ENCODE measurements at places on chromosomes 11 and 22.
A peak's percentile ranks its signal among the peaks of the same experiment; 100 is the strongest.

GRCh38 chr11:59226396-59226795 is 13.7 kb upstream of the MPEG1 start:
- DNase-seq: no peak

GRCh38 chr11:123590296-123590912 is 64.0 kb downstream of the SCN3B start:
- DNase-seq: no peak

GRCh38 chr11:125750629-125751028 is 4.5 kb downstream of the PATE1 start:
- DNase-seq: no peak

DNA sequence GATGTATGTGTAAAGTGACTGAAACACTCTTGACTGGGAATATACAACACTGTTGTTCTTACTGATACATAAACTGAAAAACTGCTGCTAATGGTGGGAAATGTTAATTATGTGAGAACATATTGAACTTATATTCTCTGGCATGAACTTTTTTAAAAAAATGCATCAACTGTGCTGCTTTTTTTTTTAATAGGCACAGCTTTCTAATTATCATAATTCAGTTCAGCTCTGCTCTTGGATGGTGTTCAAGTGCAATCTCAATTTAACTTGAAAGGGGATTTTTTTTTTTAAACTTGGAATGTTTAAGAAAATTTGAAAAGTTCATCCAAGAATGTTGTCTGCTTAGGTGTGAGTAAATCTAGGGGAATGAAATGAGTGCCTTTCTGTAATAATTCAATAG is 5.2 kb downstream of the TEAD1 start:
- DNase-seq: no peak

DNA sequence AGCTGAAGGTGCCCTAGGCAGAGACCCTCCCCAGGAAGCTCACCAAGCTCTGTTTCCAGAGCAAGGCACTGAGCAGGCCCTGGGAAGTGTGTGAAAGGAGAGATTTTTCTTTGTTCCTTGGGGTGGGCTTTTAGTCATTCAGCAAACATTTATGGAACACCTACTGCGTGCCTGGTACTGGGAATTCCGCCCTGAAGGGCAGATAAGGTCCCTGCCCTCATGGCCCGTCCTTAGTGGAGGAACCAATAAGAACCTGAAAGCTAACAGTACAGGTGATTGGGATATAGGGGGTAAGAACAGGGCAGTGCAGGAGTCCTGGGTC is 3.9 kb downstream of the TMEM134 start:
- DNase-seq: peak; percentile 31

- no peak for DNase-seq
Observed at GRCh38 chr11:2434008-2434407, 10.3 kb downstream of the TRPM5 start.

DNA sequence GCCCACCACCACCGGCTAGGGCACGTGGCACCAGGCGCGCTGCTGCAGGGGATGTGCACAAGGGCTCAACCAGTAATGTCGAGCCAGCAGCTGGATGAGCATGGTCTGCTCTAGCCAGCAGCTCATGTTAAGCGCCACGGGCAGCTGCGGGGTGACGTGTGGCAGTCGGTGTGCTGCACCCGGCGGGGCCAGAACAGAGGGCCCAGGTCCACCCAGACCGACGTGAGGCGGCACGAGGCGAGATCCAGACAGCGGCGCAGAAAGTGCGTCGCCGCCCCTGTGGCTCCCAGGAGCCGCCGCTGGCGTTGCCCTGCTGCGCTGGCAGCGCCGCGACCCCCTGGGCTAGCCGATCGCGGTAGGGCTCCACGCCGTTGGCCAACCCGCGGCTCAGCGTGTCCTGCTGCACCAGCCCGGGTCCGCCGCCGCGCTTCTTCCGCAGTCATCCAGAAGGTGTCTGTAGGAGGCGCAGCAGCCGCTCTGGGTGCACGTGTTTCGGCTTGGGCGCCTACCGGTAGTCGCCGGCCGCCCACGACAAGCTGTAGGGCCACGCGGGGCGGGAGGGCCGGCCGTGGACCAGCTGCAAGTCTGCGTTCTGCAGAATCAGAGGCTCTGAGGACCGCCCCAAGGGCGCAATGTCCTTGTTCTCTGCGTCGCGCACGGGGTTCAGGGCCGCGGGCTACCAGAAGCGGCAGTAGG is 4.6 kb upstream of the GALR3 start:
- DNase-seq: peak; percentile 66

- no peak for DNase-seq
Observed at GRCh38 chr11:127789927-127790326, 789.4 kb upstream of the KIRREL3 start.

DNA sequence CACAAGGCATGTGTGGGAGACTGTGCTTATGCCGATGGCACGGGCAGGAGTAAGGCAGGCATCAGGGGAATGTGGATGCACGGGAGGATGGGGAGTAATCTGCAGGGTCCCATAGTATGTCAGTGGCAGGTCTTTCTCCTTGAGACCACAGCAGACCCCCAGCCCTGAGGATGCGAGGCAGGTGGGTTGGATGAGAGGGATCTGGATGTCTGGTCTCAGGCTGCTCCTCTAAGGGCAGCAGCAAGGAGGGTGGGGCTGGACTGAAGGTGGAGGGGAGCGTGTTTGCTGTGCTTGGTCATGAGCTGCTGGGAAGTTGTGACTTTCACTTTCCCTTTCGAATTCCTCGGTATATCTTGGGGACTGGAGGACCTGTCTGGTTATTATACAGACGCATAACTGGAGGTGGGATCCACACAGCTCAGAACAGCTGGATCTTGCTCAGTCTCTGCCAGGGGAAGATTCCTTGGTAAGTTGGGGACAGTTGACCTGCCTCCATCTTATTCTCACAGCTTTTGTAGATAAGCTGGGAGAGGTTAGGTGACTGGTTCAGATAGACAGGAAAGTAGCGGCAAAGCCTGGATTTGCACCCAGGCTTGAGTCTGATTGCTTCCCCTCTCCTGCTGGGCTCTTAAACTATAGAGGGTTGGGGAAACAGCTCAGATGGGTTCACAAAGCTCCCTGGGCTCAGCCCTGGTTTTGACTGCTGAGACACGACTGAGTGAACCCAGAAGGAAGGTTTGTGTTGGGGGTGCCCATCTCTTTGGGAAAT is at the start of gene APOL1:
TSS of gene APOL1 (plus strand) at position 380 of the 769 bp plus-strand sequence. CDS start 1,823 bp downstream, outside the sequence.
- no peak for DNase-seq

DNA sequence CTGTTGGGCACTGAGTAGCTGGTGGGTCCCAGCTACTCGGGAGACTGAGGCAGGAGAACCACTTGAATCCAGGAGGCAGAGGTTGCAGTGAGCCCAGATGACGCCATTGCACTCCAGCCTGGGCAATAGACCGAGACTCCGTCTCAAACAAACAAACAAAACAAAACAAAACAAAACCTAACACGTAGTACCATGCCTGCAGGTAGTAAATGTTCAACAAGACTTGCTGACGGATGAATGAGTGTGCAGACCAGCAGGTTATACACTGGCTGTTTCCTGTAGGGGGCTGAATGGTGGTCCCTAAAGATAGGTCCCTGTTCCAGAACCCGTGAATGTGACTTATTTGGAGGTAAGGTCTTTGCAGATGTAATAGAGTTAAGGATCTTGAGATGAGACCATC is 12.8 kb upstream of the MRGPRD start:
- DNase-seq: no peak

- DNase-seq: no peak
Observed at GRCh38 chr11:83990160-83990733, 704.1 kb upstream of the CCDC90B start.

DNA sequence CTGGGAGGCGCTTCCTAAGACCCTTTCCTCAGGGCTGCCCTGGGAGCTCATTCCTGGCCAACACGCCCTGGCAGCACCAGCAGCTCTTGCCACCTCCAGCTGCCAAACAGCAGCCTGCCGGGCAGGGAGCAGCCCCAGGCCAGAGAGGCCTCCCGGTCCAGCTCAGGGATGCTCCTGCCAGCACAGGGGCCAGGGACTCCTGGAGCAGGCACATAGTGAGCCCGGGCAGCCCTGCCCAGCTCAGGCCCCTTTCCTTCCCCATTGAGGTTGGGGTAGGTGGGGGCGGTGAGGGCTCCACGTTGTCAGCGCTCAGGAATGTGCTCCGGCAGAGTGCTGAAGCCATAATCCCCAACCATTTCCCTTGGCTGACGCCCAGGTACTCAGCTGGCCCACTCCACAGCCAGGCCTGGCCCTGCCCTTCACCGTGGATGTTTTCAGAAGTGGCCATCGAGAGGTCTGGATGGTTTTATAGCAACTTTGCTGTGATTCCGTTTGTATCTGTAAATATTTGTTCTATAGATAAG is 7.6 kb downstream of the SLC39A13 start:
- no peak for DNase-seq

- DNase-seq: no peak
Observed at GRCh38 chr11:9790703-9791102, 126.8 kb downstream of the SWAP70 start.

DNA sequence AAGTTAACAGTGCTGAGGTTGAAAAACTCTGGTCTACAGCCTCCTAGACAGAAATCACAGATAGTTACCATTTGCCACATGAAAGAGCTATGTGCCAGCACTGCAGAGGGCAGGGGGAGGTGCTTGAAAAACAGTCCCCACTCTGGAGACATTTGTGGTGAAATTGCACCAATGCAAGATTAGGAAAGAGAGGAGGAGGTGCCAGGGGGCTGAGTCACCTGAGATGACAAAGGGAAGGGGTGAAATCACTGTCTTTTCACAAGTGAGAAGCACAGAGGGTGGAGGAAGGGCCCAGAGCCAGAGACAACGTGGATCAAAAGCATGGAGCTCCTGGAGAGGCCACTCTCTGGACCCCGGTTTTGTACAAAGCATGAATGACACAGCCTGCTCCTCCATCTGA is 196.3 kb downstream of the BUD13 start:
- DNase-seq: no peak

- DNase-seq: no peak
Observed at GRCh38 chr11:6260207-6260726, 629 bp downstream of the CCKBR start.

GRCh38 chr11:111148953-111149352 is 96.6 kb upstream of the POU2AF2 start:
- no peak for DNase-seq

DNA sequence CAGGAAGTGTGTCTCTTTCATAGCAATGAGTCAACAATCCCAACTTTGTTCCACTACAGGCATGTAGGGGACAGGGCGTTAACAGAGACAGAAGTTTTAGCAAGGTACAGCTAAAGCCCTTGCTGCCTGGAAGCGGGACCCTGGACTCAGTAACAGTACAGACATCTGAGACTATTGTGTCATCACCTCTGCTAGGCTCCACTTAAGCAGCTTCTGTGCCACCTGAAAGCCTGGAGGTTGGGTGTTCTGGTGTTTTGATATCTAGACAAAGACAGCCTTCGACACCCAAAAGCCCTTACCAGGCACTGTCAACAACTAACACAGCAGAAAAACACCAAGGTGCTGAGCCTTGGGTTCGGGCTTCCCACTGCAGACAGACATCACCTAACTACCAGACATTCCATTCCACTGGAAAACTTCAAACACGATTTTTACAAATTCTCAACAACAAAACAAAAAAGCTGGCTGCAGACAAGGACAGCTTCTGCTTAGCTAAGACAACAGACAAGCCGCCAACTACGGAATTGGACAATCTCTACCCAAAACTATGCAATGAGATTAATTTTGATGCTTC is 20.6 kb upstream of the CHST1 start:
- DNase-seq: no peak

DNA sequence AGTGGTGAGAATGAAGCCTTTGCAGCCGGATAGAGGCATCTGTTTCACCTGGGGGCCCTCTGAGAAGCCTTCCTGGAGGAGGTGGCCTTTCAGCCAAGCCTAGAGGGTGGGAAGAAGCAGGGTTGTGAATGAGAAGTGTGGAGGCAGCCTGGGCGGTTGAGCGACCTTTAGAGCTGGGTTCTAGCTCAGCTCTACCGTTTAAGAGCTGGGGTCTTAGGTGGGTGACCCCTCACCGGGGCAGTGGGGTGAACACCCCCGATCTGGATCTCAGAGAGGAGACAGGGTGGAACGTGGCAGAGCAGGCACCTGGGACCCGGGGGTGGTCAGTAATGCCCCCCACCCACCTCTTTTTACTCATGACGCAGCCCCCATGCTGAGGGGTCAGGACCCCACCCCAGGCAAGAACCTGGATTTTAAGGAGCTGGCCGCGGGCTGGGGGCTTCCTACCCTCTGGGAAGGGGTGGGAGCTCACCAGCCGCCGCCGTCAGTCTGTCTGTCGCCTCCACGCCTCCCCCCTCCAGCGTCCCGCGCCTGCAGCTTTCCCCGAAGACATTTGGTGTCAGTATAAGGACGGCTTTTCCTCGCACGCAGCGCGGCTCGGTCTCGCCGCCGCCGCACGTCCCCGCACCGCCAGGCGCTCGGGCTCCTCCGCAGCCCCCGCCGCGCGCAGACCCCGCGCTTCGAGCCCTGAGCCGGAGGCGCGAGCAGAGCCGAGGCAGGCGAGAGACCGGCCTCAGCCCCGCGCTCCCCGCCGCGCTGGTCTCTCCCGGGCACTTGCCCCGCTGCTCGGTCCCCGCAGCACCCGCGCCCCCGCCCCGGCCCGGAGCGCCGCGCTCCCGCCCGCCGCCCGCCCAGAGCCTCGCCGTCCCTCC is 13.3 kb upstream of the CACNA1I start:
- peak; percentile 47 for DNase-seq

- no peak for DNase-seq
Observed at GRCh38 chr11:109088086-109088485, 333.9 kb upstream of the C11orf87 start.

GRCh38 chr11:62702246-62702645 is 5.0 kb downstream of the BSCL2 start:
- no peak for DNase-seq

GRCh38 chr11:100581318-100581717 is 105.8 kb upstream of the ARHGAP42 start:
- no peak for DNase-seq

GRCh38 chr11:46649180-46649738 is 31.9 kb downstream of the ATG13 start:
- peak; percentile 65 for DNase-seq

DNA sequence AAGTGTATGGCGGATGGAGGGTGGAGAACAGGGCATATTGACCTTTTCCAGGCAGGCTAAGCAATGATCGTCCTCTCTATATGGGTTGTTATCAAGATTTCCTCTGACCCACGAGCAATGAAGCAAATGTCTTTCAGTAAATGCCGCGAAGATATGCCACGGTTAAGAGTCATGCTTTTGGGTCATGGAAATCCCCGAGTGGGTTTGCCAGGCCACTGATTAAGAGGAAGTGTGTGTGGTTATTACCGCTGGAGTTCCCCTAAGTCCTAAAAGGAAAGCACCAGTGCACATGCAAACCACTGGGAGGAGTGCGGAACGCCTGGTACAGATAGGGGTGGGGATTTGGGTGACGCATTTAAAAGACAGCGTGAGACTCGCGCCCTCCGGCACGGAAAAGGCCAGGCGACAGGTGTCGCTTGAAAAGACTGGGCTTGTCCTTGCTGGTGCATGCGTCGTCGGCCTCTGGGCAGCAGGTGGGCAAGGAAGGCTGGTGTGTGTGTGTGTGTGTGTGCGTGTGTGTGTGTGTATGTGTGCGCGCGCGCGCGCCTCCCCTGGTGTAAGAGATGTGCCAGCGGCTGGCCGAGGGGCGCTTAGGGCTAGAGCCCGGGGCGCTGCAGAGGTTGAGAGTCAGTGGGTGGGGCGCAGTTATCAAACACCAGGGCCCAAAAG is at the start of gene BIRC3:
TSS of gene BIRC3 (plus strand) at position 386 of the 669 bp plus-strand sequence. CDS start 7,026 bp downstream, outside the sequence.
- peak; percentile 50 for DNase-seq

All from NCI-H2171 treated with DMSO at 0.1 percent for 48 hours (cell line).